ENCODE measurements at places on chromosomes 12 and 14.

GRCh38 chr12:85659754-85660530, 176.3 kb downstream of the RASSF9 start:
- no peak for DNase-seq

DNA sequence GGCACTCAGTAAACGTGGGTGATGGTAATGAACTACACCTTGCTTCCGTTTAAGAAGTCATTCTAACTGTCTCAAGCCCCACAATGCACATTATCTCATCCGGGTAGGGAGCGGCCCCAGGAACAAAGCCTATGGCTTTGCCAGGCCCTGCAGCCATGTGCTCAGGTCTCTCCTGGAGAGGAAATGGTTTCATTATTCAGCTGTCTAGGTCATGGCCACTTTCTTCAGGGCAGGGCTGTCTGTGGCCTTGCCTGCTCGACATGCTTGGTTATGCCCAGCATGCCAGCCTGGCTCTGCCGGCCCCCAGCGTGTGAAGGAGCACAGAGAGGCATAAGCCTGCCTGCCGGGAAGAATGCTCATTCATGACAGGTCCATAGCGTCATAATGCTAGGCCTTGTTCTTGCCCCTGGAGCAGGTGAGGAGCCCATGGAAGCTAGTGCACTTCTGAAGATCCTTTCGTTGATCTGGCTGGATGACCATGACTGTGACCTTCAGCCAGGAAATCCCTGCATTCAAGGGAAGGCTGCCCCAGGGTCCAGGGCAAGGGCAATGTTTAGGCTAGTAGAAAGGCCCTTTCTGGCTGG, 26.3 kb upstream of the FOS start:
- DNase-seq = no peak

DNA sequence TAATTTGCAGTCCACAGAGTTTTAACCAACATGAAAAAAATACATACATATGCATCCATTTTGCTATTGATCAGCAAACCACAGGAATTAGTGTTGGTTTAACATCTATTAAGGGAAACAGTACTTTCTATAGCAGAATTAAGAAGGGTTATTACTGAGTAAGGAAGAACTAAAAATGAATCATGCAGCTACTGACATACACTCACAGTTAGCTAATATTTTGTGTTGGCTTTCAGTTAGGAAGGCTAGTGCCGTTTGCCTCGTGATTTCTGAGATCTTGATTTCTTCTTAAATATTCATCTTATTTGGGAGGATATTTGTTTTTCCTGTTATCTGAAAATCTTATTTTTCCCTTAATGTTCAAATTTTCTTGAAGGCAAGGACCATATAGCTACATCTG, 423.4 kb downstream of the NOVA1 start:
- DNase-seq = no peak

- no peak for DNase-seq
Observed at GRCh38 chr14:24219521-24219920, 3.7 kb upstream of the MDP1 start.

GRCh38 chr14:63867933-63868921, 15.4 kb downstream of the SYNE2 start:
- no peak for DNase-seq

DNA sequence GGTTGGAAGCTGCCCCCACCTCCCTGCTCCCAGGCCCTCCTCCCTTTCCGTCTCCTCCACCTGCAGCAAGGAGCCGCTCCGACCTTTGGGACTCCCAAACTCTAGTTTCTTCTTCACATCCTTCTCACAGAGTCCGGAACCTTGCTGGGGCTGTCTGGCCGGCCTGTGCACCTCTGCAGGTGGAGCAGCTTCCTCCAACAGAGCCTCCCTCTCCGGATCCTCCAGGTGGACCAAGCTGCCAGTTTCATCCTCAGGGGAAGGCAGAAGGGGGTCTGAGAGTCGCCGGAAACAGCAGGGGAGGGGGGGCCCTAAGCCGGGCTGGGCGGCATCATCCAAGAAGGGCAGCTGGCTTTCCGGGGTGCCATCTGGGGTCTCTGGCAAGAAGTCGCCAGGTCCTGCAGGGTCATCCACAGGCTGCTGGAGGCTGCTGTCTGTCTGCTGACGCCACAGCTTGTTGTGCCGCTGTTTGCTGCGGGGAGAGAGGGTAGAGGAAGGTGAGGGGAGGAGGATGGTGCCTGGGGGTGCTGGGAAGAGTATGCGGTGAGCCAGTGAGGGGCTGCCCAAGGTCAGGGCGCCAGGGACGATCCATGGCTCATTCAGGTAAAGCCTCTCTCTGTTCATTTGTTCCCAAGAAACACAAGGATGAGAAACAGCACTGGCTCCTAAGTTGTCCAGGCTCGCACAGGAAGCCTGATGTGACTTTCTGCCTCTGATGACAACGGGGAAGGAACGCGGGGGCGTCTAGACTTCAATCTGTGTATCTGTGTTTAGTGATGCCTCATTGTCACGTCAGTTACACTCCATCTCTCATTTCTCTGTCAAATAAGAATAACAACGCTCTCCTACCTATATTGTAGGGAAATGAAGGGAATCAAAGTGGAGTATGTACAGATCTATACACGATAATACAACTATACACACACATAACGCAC, 61.3 kb upstream of the CORO1C start:
- DNase-seq = no peak

DNA sequence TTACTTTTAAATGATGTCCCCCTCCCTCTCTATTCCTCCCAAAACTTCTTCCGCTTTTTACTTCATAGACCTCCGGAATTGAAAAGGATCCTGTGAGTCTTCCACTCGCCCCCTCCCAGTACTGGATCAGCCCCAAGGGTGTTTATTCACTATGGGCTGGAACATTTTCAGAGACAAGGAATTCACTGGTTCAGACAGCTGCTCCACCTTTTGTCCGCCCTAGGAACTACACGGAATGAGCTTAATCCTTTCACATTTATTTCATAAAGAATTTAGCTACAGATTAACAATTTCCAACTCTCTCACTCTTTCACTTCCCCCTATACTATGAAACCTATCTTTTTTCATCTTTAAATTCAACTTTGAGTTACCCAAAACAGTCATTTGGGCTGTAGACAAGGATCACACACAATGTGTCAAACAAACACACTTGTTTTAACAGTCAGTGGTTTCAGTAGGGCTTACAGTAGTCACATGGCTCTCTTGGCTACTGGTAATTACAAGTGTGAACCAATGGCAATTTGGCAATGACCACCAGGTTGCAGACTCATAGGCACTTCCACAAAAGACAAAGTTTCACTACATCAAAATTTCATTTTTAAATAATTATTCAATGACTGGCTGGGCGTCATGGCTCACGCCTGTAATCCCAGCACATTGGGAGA, 20.6 kb downstream of the CNIH1 start:
- DNase-seq = peak; percentile 36

- no peak for DNase-seq
Observed at GRCh38 chr12:106586278-106586802, 3.5 kb downstream of the RFX4 start.
